ENCODE measurements at places on chromosomes 4 and X.
A peak's percentile ranks its signal among the peaks of the same experiment; 100 is the strongest.

GRCh38 chr4:134309715-134310114 is 108.1 kb upstream of the PABPC4L start:
- no peak for DNase-seq

GRCh38 chr4:41160856-41161255 is 53.5 kb downstream of the APBB2 start:
- DNase-seq, result peak; percentile 27

DNA sequence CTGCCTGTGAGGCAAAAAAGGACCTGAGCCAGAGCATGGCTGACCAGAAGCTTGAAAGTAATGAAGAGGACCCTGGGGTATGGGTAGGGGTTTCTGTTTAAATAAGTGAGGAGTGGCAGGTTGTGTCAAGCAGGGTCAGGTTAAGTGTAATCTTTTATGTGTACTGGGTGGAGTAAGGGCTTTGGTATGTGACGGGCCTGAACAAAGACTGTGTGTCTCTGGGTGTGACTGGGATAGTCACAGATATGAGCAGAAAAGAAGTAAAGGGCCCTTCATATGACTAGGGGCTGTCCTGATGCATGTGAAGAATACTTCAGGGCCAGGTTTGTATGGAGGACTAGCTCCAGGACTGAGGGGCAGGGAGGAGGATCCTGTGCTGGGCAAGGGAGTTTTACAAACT is 82.4 kb downstream of the ITIH6 start:
- peak; percentile 60 for DNase-seq

DNA sequence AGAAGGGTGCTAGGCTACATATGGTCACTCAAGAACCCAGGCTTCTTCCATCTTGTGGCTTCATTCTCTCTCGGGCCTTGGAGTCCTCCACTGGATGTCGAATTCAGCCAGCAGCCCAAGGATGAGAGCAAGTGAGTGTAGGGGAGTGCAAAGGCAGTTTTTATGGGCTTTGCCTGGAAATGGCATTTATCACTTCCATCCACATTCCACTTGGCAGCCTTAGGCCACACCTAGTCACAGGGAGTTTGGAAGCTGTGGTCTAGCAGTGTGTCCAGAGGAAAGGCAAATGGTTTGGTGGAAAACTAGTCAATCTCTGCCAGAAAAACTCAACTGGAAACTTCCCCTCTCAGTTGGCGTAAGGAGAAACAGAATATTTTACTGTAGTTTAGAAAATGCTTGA is 59.0 kb downstream of the NHS start:
- no peak for DNase-seq

DNA sequence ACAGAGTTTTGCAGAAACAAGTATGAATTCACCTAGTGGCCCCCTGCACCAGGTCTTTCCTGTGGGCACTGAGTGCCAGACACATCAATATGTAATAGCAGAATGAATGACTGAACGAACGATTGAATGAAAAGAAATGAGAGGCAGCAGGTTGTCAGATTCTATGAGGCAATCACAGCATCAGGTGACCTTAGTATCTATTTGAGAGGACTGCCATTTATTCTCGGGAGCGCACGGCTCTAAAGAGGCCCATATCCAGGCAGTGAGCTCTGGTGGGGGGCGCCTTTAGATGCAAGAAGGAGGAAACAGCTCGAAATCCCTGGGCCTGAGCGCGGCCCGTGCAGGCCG is 528 bp upstream of the SLC25A4 start:
- no peak for DNase-seq

DNA sequence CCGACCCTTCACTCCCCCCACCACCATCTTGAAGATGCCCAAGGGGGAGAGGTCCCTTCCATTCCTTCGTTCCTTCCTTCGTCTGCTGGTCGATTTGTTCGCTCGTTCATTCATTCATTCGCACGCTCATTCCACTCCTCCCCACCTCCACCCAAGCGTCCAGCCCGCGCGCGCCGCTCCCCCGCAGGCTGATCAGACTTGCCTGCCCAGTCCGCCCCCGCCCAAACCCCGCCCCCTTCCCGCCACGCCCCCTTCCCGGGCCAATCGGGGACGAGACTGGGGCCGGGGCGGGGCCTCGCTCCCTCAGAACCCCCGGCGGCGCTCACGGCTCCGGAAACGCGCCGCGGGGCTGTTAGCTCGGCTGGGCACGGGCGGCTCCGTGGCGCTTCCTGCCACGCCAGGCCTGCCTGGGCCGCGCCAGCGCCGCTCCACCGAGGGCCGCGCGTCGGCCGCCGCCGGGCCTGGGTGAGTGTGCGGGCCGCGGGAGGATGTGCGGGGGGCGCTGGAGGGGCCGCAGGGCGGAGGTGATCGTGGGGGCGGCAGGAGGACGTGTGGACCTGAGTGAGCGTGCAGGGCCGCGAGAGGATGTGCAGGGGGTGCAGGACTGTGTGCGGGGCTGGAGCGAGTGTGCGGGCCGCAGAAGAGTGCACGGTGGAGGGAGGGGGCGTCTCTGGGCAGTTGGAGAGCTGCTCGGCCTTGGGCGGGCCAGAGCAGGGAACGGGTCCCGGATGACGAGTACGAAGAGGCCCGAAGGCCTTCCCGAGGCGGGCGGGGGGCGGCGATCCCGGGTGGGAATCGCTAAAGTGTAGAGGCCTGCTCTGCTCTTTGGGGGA is at the start of gene ZNF275:
TSS of gene ZNF275 (plus strand) at position 333 of the 833 bp plus-strand sequence. CDS start 2,527 bp downstream, outside the sequence.
- peak; percentile 80 for DNase-seq

DNA sequence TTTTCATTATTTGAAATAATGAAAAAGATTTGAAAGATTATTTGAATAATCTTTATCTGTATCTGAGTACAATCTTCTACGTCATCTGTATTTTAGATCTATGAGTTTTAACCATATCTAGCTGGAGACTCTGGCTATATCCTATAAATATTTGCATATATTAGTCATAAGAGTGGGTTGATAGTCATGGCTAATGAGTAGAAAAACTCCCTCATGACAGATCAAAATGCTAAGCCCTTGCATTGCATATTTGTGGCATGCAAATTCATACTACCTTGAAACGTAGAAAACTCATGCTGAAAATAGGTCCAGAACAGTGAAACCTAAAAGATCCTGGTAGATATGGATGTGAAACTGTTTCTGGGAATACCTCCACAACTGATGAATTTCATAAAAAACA is 291.3 kb downstream of the GALNTL6 start:
- DNase-seq, result no peak

DNA sequence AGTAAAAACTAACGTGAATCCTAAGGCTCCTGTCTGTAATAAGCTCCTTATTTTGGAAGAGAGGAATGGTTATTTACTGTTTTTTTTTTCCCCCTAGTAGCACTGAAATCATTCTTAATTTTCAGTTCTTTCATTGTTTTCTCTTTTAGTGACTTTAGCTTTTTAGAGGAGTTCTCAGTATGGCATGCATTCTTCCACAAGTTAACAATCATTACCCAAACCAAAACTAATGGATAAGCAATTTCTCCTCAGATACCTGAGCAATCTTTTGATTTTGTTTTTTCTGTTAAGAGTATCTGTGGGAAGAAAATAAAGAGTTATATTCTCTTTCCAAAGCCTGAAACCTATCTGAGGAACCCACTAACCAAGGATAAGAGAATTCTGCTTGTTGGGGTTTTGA is 16.7 kb upstream of the PPA2 start:
- DNase-seq, result no peak

All from RWPE1 (cell line).